ENCODE measurements at places on chromosomes 11 and 22.
A peak's percentile ranks its signal among the peaks of the same experiment; 100 is the strongest.

DNA sequence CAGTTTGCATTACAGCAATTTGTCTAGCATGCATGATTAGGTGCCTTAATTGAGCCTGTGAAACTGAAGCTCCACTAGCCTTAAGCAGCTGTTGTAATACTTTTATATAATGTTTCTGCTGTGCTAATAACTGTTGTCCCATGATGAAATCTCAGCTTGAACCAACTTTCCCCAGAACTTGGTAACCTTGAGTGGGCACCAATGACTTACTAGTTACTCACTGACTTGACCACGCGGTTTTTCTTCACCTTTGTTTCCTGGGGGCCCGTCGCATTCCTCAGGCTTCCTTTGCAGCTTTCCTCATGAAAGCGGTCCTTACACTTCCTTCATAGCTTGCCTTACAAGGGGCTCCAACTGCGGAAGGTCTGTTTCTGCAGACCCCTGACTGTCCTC lies 11.2 kb upstream of the GLYATL1 start:
- no peak for DNase-seq

GRCh38 chr11:122897606-122898210 lies 15.1 kb downstream of the JHY start:
- peak; percentile 53 for DNase-seq

DNA sequence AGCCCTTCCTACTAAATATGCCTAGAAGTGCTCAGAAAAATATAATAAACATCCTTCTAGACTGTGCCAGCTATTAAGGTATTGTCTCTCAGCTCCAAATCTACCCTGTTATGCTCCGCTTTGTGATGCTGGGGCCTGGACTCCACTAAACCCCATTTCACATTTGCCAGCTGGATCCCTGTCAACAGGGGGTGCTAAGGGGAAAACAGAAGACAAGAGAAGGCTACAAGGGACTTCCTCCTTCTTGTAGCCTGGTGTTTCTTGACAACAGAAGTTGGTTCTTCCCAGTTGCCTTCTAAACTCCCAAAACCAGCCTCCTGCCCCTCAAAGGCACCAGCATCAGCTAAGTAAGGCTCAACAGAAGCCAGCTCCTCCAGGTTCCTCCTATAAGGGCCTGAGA lies 5.2 kb downstream of the NUMA1 start:
- no peak for DNase-seq

- DNase-seq, result no peak
These were observed 87.4 kb downstream of the TRMU start for GRCh38 chr22:46422896-46423295.

- peak; percentile 86 for DNase-seq
These were observed 21.7 kb downstream of the TMPRSS13 start for GRCh38 chr11:117907276-117908108.

- DNase-seq, result peak; percentile 42
These were observed 1074.5 kb downstream of the LRRC4C start for GRCh38 chr11:40384991-40385390.

- no peak for DNase-seq
These were observed 81.9 kb upstream of the CRTAM start for GRCh38 chr11:122756417-122756816.

GRCh38 chr11:78277314-78277994 lies 88.7 kb downstream of the USP35 start:
- DNase-seq, result no peak
